ENCODE measurements at places on chromosomes 7 and 10.

GRCh38 chr10:97852277-97852676, 2.6 kb downstream of the GOLGA7B start:
- DNase-seq, result no peak

- DNase-seq, result no peak
These were observed 6.0 kb downstream of the MRPL43 start for GRCh38 chr10:100981178-100981772.

DNA sequence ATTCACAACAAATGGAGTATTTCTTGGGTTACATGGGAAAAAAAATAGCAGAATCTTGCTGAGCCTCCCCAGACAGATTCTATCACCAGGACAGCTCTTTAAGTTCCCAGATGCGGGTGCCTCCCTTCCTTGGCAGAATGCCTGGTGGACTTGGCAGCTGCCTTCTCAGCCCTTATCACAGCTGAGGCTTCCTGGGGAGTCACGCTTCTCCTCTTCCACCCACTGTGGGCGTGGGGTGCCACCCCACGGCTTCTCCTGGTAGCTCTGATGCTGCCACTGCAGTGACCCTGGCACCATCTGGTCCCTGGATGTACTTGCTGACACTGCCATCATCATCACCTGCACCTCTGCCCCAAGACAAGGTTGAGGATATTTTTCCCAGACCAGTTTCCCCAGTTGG, 16.2 kb upstream of the NME8 start:
- DNase-seq, result peak; percentile 51

- DNase-seq, result no peak
These were observed 13.1 kb downstream of the VOPP1 start for GRCh38 chr7:55558962-55559920.

- DNase-seq, result no peak
These were observed 10.7 kb upstream of the UCN3 start for GRCh38 chr10:5354068-5354467.

DNA sequence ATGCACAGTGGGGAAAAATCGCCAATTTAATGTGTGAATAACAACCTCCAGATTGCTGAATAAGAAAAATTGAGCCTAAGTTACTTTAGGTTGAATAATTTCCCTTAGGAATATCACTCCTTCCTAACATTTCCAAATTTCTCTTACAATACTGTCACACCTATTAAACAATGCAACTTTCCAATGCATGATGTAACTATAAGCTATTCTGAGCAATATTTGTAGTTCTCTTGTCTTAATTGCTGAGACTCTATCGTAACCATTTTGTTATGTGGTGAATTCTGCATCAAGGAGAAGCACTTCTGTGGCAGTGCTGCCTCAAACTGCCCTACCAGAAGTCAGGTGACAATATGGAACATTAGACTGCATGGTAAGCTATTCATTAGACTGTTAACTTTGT, 386.7 kb upstream of the LRRN3 start:
- DNase-seq, result no peak

DNA sequence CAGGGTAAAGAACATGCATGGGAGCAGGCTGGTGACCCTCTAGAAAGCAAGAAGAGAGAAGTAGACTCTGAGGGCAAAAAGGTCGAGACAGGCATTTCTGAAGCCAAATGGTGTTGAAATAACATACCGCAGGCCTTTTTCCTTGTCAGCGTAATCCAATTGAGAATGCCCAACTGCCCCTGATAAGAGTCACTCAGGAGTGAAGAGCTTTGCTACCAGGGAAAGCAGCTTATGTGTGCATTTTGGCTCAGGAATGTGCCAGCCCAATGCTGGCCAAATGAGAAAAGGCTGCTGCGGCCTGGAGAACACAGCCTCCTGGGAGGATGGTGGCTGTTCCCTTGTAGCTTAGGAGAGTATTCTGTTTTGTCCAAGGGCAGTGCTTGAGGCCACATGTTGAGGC, 61.4 kb upstream of the NFKB2 start:
- no peak for DNase-seq

DNA sequence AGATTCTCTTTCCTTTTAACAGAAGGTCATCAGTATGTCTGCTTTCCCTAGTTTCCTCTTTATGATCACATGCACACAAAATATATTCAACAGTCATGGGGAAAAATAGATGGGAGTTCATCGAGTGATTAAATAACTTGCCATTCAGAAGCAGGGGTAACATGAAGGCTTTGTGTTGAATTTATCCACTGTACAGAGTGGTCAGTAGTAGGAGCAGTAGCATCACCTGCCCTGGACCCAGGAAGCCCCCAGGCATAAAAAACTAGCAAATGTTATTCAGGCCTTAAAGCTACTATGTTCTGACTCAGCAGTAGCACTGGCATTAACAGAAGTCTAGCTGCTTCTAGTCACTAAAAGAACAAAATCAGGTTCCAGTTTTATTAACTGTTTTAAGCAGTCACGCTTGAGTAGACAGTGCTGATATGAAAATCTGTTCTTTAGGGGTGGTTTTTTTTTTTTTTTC, 31.4 kb upstream of the FAM133B start:
- DNase-seq, result no peak

GRCh38 chr7:157527686-157528085, 190.9 kb downstream of the DNAJB6 start:
- no peak for DNase-seq

GRCh38 chr7:75727881-75728593, 10.7 kb downstream of the HIP1 start:
- DNase-seq, result no peak

GRCh38 chr7:135333200-135333599, 99.6 kb downstream of the STRA8 start:
- DNase-seq, result no peak

DNA sequence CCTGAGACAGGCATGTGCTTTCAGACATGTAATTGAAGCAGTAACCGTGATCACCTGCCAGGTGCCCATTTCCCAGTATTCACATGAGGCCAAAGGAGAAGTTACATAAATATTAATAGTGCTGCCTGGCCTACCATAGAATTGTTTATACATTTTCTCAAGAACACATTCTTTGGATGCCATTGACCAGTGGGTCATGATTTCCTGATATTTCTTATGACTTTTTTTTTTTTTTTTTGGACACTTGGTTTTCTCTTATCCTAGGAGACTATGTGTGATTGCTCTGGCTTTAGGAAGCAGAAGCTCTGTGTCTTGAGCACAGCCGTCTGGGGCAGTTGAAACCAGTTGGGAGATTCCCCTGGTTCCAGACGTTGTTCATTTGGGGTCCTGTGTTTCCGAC, 143.9 kb upstream of the NPS start:
- DNase-seq, result no peak

- peak; percentile 34 for DNase-seq
These were observed 298.6 kb downstream of the REEP3 start for GRCh38 chr10:63819753-63820329.

GRCh38 chr7:80414331-80414730, 97.5 kb downstream of the GNAT3 start:
- DNase-seq, result no peak

DNA sequence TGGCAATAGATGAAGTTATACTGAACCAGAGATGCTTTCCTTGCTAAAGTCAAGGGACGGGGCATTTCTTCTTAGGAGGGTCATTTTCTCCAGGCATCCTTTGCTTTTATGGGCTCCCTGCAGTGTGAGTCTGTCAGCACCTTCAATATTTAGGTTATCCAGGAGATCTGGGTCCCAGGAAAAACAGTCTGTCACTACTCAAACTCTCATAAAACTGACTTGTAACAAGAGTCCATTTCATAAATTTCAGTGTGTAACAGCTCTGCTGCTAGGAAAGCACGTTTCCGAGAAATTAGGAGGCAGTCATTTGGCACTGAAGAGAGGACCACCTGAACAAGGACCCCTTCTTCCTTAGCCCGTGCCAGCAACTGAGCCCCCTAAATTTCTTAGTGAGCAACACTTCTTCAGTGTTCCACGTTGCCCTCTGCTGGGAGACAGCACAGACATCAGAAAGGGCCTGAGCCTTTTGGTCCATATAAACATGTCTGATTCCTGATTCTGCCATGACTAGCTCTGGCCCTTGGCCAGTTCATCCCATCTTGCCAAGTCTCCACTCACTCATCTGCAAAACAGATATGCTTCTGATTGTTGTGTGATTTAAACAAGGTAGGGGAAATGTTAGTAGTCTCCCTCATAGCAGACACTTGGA, 7.2 kb downstream of the GCC1 start:
- no peak for DNase-seq

GRCh38 chr10:130427216-130427722, 291.1 kb downstream of the GLRX3 start:
- no peak for DNase-seq

GRCh38 chr7:148146346-148146745, 444.2 kb upstream of the C7orf33 start:
- no peak for DNase-seq

- no peak for DNase-seq
These were observed 159.2 kb downstream of the CCDC3 start for GRCh38 chr10:12842310-12842709.

DNA sequence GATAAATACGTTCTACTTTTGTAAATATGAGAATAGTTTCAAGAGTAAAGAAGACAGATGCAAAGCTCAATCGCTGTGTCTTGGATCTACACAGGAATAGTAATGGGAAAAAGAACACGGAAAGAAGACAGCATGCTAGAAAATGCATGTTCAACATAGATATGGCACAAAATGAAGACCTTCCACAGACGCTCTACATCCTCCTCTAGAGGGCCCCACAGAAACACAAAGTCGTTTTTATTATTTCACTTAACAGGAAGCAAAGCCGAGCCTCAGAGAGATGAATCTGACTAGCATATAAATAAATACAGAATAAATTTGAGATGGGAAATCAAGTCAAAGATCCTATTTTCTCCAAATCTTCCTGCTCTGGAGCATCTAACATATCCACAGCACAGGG, 292.6 kb downstream of the PARD3 start:
- no peak for DNase-seq

- DNase-seq, result no peak
These were observed 224.7 kb downstream of the INHBA start for GRCh38 chr7:41478187-41478586.

- no peak for DNase-seq
These were observed 512.6 kb downstream of the PTPRN2 start for GRCh38 chr7:158074896-158075632.

DNA sequence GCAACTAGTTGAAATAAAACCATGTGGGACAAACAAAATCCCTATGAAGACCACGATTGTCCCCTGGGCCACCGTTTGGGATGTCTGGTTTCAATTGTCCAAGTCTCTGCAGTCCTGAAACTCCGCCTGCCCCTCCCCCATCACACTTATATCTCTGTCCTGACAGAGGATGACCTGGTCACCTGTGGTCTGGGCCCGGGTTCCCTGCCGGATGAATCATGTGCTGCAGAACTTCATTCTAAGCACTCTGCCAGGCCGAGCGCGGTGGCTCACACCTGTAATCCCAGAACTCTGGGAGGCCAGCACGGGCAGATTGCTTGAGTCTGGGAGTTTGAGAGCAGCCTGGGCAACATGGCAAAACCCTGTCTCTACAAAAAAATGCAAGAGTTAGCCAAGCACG, 91.1 kb downstream of the COL13A1 start:
- no peak for DNase-seq

DNA sequence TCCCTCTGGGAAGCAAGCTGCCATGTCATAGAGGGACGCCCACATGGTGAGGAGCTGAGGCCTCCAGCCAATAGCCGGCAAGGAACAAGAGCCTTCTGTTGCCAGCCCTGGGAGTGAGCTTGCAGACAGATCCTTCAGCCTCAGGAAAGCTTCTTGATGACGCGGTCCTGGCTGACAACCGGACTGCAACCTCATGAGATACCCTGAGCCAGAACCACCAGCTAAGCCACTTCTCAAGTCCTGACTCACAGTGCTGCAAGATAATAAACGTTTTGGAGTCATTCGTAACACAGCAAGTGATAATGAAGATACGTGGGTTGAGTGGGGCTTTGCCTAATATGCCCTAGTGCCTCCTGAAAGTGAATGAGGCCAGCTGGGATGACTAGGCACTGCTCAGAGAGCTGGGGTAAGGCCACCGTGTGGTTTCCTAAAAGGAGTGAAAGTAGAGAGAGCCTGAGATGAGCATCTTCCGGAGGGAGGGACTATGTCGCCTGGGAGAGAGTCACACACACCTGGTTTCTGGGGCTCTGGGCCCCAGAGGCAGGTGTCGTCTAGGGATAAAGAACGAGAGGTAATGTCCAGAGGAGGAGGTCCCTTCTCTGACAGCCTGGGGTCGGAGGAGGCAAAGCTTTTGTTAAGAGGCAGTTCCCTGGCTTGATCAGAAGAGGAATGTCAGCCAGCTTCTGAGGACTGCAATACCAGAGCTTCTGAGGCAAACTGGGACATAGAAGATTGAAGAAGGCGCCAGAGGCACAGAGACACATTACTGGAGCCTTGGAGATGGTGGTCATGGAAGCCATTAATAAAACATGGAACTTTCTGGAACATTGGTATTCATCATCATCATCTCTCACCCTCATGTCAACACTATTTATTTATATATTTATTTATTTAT, 53.6 kb downstream of the PYROXD2 start:
- DNase-seq, result no peak
